ENCODE measurements at places on chromosomes 3 and 15. TPM values are rescaled to one million over a fixed set of nuclear protein-coding genes. Genes with fewer than 3 reads are reported as not detected.

GOLGA8R gene
- total RNA-seq, result 4.6 TPM

GRCh38 chr15:67575039-67575502, 32.6 kb downstream of the MAP2K5 start:
- H3K4me3 ChIP-seq, result no peak overlapping the region
- no peak overlapping the region for H3K27ac ChIP-seq
- H3K27me3 ChIP-seq, result no peaks in the 10 kb centered on the region
- no peak for DNase-seq

DNA sequence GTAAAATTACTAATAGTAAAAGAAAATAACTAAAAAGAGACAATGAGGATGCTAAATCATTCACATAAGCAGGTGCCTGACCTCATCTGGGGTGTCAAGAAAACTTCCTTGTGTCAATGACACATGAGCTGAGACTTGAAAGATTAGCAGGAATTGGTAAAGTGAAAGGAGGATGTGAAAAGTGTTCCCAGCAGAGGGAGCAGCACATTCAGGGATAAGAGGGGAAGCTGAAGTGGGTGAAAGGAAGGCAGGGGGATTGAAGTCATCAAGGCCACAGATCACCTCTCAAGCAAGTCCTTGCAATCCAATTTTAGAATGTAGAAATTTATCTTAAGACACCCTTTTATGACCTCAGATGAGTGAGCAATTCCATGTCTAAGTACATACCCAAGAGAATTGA, 60.2 kb upstream of the ACP3 start:
- no peaks in the 10 kb centered on the region for H3K4me1 ChIP-seq
- DNase-seq, result no peak
- no peaks in the 10 kb centered on the region for H3K27me3 ChIP-seq
- H3K4me3 ChIP-seq, result no peak overlapping the region
- no peaks in the 10 kb centered on the region for H3K36me3 ChIP-seq
- no peak overlapping the region for H3K27ac ChIP-seq

GRCh38 chr3:194573680-194574437, 59.4 kb downstream of the TMEM44 start:
- H3K27ac ChIP-seq, result no peak overlapping the region
- H3K4me3 ChIP-seq, result no peak overlapping the region
- H3K4me1 ChIP-seq, result no peaks in the 10 kb centered on the region
- H3K36me3 ChIP-seq, result no peaks in the 10 kb centered on the region
- peak; percentile 38 for DNase-seq

DNA sequence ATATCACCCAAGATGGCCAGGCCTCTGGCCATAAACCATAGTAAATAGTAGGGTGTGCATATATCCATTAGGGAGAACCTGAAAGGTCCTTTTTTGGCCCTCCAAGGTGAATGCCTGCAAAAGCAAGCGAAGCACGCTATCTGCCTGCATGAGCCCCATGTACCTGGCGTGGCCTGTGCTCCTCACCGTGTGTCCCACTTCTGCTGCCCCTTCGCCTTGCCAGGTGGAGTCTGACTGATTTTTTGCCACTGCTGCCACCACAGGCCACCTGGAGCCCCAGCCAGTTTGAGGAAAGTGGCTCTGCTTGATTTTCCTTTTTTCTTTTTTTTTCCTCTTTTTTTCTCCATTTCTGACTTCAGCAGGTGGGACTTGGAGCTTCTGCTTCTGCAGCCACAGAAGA, 139.7 kb downstream of the SNRPN start:
- H3K4me1 ChIP-seq, result no peaks in the 10 kb centered on the region
- no peak overlapping the region for H3K4me3 ChIP-seq
- peaks cover 8% of the 10 kb centered on the region for H3K36me3 ChIP-seq
- no peak for DNase-seq

Measured in CD4-positive, alpha-beta memory T cell (primary cell).